NCI-H1436 (cell line): ENCODE measurements at places on chromosomes 7 and 10.

DNA sequence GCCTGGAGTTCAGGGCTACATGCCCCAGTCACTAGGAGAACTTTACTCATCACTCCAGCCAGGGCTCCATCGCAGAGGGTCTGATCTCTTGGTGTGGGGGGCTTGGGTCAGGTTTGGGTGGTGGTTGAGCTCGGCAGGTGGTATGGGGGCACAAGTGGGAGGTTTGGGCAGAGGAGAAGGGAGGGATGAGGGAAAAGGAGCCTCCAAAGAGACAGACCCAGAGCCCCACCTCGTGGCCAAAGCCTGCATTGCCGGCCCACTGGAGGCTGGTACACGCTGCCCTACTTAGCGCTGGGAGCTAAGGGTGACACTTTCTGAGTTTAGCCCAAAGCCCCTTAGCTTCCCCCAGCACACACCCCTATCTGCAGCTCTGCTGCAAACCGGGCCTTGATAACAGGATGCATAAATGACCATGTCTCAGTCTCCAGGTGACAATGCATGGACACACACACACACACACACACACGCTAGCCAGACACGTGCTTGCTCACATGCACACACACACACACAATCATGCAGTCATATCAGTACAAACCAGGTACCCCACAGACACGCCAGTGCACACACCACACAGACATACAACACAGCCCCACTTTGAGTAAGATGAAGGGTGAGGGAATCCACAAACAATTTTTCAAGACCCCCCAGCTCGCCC lies 14.7 kb downstream of the LZTS2 start:
- DNase-seq: peak; percentile 60

DNA sequence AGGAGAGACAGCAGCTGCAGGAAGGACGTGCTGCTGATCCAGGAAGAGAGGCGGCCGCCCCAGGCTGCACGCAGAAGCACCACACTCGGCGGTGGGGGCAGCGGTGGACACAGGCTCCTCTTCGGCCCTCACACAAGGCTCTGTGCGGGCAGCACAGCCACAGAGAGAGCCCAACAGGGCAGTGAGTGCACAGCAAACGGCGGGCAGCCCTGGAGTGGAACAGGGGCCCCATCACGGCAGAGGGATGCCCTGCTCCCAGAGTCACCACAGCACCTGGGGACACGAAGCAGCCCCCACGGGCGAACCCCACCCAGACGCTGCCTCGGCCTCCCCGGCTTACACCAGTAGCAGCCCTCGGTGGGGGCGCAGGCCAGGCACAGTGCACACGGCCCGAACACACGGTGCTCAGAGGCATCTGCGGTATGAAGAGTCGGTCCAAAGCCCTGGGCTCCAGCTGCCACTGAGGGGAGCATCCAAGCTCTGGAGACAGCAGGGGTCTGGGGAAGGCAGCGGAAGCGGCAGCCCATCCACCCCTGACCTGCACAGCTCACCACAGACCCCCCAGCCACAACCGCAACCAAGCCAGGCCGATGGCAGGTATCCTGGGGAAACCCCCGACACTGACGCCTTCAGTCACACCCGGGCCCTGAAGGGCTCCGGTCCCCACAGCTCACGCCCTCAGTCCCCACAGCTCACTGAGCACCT lies 16.8 kb downstream of the NUDT1 start:
- no peak for DNase-seq

DNA sequence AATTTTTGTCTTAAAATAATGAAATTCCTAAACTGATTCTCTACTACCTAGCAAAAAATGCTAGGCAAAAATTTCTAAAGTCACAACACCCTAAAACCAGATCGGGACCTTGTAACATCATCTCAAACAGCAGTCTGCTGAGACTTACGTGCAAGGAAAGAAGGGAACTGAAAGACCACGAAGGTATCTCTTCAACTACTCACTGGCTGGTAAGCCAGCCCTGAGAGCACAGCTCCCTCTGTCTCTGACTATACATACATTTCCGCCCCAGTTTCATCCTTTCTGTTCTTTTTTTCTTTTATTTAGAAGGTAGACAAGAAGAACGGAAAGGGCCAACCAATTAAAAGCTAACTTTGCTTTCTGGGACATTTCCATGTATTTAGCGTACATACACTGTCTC lies 15.6 kb downstream of the SORCS1 start:
- no peak for DNase-seq

- no peak for DNase-seq
Observed at GRCh38 chr7:55344840-55345239, 20.3 kb upstream of the LANCL2 start.

- no peak for DNase-seq
Observed at GRCh38 chr7:23893176-23893941, 183.3 kb downstream of the STK31 start.

DNA sequence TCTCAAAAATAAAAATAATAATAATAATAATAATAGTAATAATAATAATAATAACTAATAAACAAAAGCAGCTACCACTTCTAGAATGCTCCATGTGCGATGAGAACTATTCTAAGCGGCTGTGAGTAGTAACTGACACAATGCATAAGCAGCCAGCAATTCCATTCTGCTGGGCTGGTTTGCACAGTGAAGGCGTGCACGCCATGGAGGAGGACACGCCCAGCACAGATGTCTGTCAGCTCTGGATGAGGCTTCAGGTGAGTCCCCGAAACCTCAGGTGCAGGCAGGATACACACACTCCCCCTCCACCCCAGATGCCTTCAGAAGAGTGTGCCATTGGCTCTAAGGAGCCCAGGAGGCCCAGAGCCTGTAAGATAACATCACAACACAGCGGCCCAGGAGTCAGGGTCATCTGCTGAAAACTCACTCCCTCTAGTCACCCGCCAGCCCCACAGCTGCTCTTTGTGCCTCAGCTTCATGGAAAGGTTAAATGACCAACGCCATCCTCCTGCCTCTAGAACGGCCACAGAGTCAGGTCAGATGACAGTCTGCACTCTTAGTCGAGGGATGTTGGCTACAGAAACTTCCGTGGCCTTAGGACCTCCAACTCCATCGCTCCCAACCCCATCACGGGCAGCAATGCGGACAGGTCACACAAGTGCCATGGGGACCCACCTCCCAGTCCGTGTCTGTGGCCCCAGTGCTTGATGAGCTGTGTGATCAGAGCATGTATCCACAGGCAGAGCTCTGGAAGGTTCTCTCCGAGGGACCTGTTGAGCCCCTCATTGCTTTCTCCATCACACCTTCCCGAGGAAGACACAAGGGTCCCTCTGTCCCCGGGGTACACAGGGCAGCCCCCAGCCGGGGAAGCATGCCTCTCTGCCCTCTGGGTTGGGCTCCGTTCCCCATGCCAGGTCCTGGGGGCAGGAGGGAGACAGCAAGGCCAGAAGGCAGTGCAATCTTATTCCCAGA lies 103.9 kb downstream of the CTBP2 start:
- DNase-seq: no peak

- no peak for DNase-seq
Observed at GRCh38 chr7:22153432-22154142, 203.4 kb downstream of the RAPGEF5 start.

DNA sequence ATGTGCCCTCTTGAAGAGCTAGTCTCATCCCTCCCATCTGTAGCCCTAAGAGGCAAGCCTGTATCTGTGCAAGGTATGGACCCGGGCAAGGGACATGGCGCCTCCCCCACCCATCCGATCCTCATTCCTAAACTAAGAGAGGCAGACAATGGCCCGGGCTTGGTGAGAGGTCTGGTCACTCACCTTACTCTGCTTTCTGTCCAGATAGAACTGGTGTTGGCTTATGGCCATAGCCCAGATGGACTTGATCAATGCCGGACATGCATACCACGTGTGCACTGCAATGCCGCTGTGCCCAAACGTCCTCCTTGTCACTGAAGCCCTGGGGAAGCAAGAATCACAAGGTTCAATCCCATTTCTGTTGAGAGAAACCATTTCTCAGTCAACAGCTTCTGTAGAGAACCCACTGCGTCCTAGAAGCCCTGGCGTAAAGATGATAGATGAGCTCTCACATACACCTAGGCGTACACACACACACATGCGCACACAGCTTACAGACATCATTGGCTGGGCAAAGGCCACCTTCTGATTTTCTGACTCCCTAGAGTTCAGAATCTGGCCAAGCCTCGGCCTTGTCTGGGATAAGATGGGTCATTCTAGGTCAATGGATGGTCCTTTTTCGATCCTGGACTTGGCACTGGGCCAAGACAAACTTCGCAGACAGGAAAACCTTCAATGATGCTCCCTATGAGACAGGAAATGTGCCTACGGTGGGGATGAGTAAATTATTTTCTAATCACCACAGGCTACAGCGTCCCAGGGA lies 114.6 kb downstream of the PRPF18 start:
- no peak for DNase-seq

DNA sequence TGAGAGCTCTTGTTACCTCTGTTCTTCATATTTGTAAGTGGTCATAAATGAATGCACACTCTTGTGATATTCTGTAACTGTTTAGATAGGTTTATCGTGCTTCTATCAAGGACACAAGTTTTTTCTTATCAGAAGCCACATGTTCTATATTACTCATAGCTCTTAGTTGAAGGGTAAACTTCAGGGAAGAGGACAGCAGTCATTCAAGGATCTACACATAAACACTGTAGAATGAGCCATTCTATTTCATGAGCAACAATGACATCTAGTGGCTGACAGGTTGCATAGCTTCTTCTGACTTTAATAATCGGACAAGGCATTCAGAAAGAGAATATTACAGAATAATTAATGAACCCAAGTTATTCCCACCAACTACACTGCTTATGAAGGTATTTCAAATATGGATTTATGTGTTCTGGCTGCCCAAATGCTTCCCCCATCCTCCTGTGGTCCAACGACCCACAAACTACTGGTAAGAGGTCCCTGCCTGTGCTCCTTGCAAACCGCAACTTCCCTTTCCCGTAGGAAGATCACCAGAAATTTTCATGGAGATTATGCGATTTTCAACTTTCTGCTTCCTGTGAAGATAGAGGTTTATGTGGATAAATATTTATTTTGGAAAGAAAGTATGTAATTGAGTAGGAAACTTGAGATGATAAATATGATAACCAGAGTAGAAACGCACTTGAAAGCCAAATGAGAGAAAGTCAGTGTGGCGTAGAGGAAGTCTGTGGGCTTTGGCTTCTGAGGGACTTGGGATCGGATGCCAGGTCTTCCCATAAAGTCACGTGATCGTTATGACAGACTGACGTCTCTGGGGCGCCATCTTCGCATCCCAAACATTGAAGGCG lies 16.8 kb upstream of the ABCB5 start:
- DNase-seq: peak; percentile 56

- DNase-seq: no peak
Observed at GRCh38 chr7:74254858-74255379, 720 bp upstream of the RFC2 start.

DNA sequence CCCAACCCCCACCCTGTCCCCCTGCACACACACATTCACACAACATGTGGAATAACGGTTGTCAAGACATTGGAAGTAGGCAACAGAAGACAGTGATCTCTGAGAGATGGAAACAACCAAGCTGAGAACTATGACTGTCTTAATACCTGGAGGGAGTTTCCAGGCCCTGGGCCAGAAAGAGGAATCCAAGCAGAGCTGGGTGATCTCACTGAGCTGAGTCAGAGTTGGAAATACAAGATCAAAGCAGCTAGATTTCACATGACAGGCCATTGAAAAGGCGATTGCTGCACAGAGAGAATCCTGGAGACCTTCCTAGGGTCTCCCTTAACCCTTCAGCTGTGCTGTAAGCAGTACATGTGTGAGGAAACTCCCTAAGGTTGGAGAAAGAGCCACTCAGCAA lies 165.8 kb upstream of the PRSS1 start:
- DNase-seq: no peak

- no peak for DNase-seq
Observed at GRCh38 chr10:66656499-66656898, 269.3 kb upstream of the LRRTM3 start.
